ENCODE measurements at places on chromosomes 3 and 15.

- DNase-seq = no peak
Observed at GRCh38 chr3:123338620-123339061, 110.2 kb downstream of the ADCY5 start.

DNA sequence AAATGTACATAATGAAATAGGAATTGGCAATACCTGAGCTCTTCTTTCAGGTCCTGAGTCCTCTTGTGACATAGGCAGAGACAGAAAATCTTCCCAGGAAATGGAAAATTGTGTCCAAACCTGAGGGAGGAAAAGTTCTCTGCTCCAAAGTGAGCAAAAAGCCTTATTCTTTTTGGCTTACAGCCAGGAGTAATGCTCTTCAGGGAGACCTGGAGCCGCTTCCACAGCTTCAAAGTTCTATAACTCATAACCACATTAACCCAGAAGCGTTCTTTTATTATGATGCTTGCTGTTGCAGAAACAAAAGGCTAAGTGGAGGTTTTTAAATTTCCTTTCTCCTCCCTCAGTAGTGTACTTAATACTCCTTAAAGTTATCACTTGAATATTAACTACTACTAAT lies 633 bp downstream of the IGSF10 start:
- no peak for DNase-seq

GRCh38 chr15:100041127-100041828 lies 300.5 kb downstream of the ADAMTS17 start:
- DNase-seq = no peak

DNA sequence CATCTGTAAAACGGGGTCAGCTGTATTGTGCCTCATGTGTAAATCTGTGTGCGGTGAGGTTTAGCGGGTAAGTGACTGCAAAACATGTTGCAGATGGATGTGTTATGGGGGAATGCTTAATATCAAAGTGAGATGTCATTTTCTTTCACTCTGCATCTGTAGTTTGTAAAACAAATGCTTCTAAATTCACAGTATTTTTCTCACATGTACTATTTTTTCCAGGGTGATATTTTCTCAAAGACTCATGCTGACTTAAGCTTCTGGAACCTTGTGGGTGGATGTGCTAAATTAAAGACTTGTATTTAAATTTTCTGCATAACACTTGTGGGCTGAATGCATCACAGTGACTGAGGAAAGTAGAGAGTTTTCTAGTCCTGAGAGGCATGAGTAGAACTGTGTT lies 115.2 kb upstream of the TP63 start:
- no peak for DNase-seq

GRCh38 chr3:128007033-128007424 lies 45.2 kb upstream of the SEC61A1 start:
- no peak for DNase-seq

DNA sequence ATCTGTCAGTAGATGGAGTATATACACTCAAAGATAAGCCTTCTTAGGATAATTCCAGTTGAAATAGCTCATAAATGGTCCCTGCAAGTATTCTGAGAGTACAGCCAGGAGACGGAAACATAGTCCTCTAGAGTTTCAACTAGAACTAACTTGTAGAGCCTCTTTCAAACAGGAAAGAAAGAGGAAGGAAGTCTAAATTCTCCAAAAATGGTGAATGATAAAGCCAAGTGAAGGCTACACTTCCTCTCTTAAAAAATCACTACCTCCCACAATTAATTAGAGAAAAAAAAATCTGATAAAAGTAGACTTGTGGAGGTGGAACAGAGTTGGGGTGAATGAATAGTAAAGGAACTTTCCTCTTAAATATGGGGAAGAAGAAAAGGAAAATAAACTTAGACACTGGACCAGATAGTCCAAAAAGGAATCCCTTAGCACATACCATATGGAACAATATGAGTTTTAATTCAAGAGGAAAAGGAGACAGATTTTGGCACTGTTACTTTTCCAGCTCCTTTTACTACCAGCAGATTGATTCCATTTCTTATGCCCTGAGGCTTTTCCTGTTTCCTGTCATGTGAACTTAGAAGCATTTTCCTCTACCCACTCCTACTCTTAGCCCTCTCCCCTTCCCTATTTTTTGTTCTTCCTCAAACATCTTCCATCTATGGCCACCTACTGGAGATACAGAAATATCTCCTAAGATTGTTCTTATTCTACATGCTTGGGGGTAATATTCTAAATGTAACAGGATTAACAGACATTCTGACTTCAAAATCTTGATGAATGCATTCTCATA lies 207.6 kb downstream of the CHST2 start:
- no peak for DNase-seq

DNA sequence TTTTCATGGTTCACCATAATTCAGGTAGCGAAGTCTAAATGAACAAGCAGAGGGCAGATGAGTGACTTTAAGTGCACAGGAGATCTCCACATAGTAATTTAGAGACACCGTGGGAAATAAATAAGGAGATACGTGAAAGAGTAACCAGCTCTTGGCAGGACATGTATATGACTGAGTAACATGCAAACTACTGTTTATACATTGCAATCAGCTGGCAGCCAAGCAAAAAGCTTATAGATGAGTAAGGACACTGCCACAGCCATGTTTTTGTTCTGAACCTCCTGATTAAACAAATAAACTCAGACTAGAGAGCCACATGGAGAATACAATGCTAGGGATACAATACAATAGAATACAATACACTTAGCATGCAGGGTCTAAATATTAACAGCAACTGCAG lies 252.4 kb downstream of the FHIT start:
- no peak for DNase-seq

- DNase-seq = no peak
Observed at GRCh38 chr3:141413391-141413790, 45.1 kb downstream of the ZBTB38 start.

DNA sequence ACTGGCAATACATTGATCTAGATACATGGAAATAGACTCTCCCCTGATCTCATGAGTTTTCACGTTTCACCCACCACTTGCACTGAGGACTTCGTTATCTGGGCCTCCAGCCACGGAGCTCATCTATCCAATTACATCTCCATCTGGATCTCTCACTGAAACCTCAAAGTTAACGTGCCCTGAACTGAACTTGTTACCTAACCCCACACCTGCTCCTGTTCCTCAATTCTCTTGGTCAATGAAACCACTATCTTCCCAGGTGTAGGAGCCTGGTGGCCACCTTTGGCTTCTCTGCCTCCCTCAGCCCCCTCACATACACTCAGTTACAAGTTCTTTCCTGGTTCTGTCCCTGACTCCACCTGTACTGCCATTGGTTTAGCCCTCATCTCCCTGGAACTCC lies 9.7 kb downstream of the DGKG start:
- DNase-seq = no peak

DNA sequence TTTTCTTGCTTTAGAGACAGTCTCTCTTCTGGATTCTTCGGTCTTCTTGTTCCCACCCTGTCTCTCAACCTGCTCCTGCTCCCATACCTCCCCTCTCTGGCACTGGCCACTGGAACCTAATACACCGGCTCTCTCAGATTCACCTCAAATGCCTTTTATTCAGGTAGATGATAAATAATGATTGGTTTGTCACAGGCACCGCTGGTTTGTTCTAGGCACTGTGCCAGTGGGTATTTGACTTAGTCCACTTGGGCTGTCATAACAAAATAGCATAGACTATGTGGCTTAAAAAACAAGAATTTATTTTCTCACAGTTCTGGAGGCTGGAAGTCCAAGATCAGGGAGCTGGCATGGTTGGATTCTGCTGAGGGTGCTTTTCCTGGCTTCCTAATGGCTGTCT lies 278.2 kb upstream of the STT3B start:
- DNase-seq = no peak

- no peak for DNase-seq
Observed at GRCh38 chr15:60568914-60569391, 90.0 kb upstream of the ICE2 start.

Measured in left colon (tissue), 2 donors.